ENCODE measurements at places on chromosomes 6 and 20.

- no peak for DNase-seq
These were observed 57.8 kb upstream of the C20orf144 start for GRCh38 chr20:33604084-33604990.

DNA sequence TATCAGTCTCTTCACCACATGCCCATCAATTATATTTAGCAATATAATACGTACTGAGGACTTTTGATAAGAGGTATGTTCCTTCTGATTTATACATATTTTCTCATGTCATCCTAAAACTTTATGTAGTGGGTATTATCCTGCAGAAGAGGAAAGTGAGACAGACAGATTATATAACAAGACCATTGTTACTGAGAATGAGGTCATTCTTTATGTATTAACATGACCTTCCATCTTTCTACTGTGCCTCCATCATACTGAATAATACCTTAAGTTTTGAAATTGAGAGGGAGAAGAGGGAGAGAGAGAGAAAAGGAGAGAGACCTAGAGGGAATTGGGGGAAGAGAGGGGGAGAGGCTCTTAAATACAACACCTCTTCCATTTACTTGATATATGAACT is 90.9 kb upstream of the CARMIL1 start:
- no peak for DNase-seq

GRCh38 chr6:158046201-158047126 is 64.8 kb downstream of the SYNJ2 start:
- DNase-seq, result no peak

DNA sequence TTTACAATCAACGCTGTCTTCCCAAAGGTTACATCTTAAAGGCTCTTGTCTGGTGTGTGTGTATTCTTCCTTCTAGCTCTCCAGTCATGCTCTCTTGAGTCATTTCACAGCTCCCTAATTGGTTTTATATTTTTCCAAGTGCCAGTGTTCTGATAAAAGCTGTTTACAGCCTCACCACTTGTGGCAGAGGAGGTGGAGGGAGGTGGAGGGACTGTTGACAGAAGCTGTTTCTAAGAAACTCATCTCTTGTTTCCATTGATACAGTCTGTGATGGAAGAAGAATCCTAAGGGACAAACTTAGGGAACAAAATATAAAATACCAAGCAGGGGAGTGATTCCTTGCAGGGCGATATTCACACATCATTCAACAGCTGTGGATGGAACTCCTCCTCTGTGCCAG is 64.0 kb downstream of the QRSL1 start:
- no peak for DNase-seq

DNA sequence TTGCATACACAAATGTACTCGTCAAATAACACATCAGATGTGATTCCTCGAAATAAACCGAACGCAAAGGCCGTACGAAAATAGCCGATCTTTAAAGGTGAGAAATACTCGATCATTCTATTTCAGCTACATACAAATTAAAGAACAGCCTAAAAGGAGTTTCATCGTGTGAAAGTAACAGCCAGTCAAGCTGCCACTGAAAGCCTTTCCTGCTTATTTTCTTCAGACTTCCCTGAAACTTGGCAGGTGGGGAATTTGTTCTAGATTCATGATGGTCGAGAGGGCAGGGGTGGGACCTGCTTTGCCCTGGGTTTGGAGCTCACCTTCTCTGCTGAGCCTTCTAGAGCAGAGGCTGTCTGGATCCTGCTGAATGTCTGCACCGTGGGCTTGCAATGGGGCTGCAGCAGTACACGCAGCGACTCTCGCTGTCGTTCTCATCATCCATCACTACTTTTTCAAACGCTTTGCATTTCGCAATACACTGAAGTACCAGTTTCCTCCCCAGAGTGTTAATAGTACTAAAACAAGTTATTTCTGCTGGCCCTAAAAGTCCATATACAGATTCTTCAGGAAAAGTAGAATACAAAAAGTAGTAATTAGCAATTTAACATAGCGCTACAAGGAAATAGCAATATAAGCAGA is 16.2 kb downstream of the FOXC1 start:
- peak; percentile 41 for DNase-seq

DNA sequence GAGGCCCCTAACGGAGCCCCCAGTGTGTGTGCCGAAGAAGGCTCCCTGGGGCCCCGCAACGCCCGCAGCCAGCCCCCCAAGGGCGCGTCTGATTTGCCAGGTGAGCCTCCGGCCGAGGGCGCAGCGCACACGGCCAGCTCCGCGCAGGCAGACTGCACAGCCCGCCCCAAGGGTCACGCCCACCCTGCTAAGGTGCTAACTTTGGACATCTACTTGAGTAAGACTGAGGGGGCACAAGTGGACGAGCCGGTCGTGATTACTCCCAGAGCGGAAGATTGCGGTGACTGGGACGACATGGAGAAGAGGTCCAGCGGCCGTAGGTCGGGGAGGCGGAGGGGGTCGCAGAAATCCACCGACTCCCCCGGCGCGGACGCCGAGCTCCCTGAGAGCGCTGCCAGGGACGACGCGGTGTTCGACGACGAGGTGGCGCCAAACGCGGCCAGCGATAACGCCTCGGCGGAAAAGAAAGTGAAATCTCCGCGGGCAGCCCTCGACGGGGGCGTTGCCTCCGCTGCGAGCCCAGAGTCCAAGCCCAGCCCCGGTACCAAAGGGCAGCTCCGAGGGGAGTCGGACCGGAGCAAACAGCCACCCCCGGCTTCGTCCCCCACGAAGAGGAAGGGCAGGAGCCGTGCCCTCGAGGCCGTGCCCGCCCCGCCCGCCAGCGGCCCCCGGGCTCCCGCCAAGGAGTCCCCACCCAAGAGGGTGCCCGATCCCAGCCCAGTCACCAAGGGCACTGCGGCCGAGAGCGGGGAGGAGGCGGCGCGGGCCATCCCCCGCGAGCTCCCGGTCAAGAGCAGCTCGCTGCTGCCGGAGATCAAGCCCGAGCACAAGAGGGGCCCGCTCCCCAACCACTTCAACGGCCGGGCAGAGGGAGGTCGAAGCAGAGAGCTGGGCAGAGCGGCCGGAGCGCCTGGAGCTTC is 117.0 kb downstream of the RTN4IP1 start:
- peak; percentile 71 for DNase-seq

Measured in endothelial cell of umbilical vein (primary cell).